ENCODE measurements at places on chromosomes 13 and 19. TPM values are rescaled to one million over a fixed set of nuclear protein-coding genes. Genes with fewer than 3 reads are reported as not detected.

Gene PRKACA
- total RNA-seq, result 418 TPM

Gene TPTE2
- total RNA-seq, result not detected

Gene ADGRE3
- total RNA-seq, result 0.27 TPM

Gene DIS3
- 14.3 TPM for total RNA-seq

- no peak for DNase-seq
These were observed 11.3 kb downstream of the ZNF43 start for GRCh38 chr19:21824679-21825078.

DNA sequence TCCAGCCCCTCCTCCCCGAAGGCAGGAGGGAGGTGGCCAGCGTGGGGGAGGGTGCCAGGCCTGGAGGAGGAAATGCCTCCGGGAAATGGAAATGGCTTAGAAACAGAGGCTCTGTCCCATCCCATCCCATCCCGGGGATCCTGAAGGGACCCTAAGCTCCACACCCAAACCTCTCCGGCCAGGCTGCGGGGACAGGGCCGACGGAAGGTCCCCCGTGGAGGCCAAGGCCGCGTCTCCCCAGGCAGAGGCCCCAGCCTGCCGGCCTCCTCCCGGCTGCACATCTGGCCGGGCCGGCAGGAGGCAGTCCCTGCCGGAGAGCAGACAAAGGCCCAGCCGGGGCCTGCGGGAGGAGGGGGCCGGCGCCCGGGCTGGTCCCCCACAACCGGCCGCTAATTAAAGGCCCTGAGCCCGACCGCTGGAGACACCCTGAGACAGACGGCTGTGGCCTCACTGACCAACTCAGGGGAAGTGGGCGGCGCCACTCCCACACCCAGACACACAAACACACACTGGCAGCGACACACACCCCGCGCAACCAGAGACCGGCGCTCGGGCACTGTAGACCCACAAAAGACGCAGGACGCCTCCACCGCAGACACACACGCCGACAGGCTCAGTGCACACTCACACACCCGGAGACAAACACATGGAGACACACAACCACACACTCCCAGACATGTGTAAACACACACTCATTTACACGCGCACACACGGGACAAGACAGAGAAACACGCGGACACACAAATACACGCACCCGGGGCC, 1.1 kb downstream of the ADAMTS10 start:
- DNase-seq, result peak; percentile 79

DNA sequence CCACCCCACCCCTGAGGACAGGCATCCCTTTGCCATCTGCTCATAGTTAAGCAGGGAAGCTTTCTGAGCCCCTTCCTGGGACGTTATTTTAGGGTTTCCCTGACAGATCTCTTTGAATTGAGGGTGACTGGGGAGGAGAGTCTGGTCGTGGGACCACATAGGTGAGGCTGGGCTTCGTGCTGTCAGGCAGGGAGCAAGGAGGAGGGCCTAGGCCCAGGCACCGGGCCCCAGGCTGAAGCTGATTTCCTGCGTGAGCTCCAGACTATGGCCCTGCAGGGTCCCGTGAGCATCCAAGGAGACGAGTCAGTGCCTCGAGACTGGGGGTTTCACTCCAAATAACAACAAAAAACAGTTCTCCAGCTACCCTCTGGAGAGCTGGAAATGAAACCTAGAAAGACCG, 60.4 kb downstream of the MYO9B start:
- no peak for DNase-seq

- DNase-seq, result no peak
These were observed 1765.8 kb downstream of the SLITRK1 start for GRCh38 chr13:82116422-82116989.

- peak; percentile 82 for DNase-seq
These were observed 2.1 kb downstream of the ZNF575 start for GRCh38 chr19:43534816-43535761.

GRCh38 chr19:7480970-7481255, 7.9 kb downstream of the PEX11G start:
- no peak for DNase-seq

Measured in left cardiac atrium (tissue), 4 donors.